ENCODE measurements at places on chromosomes 16 and 17.

- no peak for DNase-seq
Measured at GRCh38 chr17:16286947-16287562, 66.2 kb downstream of the CENPV start.

DNA sequence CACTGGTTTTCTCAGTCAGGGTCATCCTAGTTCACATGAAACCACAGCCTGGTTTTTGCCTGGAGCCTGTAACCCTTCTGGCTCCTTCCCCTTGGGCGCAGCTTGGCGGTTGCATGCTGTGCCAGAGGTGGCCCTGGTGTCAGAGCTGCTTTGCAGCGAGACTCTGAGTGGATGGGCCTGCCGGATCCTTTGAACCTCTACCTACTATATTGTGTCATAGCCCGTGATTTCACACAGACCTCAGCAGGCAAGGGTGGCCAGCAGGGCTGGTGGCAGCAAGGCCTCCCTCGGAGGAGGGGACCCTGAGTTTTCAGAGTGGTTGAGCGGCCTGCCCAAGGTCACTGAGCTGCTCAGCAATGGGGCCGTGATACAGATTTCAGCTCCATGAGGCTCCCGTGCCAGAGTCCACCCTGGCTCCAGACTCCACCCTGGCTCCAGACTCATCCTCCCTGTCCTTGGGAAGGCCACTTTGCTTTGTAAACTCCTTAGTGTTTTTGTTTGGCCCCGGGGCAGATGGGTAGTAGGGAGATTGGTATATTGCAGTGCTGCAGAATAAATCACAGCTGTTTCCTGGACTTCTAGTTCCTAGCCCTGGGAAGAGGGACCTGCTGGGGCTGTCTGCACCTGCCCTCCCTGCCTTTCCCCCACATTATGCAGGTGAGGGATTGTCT is 9.7 kb downstream of the MPRIP start:
- no peak for DNase-seq

GRCh38 chr16:50967827-50968612 is 183.1 kb downstream of the SALL1 start:
- DNase-seq: no peak

- no peak for DNase-seq
Measured at GRCh38 chr16:14356064-14356463, 274.0 kb downstream of the PARN start.

DNA sequence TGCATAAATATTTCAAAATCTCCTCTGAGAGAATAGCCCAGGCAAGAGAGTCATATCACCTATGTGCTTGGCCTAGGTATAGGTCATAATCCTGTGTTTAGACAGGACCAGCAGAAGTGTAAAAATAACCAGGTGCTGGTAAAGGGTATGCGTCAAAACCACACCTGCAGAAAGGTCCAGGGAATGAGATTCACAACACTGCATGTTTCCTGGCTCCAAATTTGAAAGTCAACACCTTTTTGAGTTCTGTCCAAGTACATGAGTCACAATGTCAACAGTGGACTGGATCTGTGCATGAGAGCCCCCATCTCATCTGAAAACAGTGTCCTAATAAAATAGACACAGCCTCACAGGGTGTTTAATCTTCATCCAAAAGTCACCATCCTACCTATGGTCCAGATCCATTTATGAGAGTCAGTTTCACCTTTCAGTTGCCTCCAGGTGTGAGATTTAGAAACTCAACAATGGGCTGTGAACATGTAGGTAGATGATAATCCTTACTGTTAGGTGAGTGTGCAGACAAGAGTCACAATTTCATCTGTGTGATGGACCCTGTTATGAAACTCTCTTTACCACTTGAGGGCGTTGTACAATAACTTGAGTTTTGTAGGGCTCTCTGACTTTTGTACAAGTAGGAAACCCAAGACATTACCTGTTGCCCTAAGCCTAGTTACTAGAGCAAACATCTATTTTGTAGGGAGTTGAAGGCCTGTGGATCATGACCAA is 2100.7 kb downstream of the TP53TG3F start:
- DNase-seq: no peak

- DNase-seq: no peak
Measured at GRCh38 chr17:74992223-74992622, 4.8 kb downstream of the CDR2L start.

- DNase-seq: no peak
Measured at GRCh38 chr16:62194828-62195227, 158.6 kb upstream of the CDH8 start.

GRCh38 chr16:56252835-56253234 is 61.5 kb downstream of the GNAO1 start:
- no peak for DNase-seq

GRCh38 chr17:50102164-50102991 is 7.2 kb downstream of the PDK2 start:
- DNase-seq: no peak

DNA sequence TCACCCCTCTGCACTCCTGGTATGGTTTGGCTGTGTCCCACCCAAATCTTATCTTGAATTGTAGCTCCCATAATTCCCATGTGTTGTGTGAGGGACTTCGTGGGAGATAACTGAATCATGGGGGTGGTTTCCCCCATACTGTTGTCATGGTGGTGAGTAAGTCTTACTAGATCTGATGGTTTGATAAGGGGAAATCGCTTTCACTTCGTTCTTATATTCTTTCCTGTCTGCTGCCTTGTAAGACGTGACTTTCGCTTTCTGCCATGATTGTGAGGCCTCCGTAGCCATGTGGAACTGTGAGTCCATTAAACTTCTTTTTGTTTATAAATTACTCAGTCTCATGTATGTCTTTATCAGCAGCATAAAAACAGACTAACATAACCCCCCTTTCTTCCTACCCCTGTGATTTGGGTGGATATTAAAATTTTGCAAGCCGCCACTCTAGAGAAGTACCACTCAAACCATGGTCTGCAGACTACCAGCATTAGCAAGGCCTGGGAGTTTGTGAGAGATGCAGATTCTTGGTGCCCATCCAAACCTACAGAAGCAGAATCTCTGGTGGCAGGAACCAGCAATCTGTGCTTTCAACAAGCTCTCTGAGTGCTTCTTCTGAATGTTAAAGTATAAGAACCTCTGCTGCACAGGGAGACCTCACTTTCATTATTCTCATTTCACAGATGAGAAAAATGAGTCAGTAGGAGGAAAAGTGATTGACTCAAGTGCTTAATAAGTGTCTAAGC is 999.5 kb upstream of the EEF2KMT start:
- DNase-seq: no peak

GRCh38 chr17:49577650-49577934 is 1.9 kb downstream of the NXPH3 start:
- DNase-seq: no peak

DNA sequence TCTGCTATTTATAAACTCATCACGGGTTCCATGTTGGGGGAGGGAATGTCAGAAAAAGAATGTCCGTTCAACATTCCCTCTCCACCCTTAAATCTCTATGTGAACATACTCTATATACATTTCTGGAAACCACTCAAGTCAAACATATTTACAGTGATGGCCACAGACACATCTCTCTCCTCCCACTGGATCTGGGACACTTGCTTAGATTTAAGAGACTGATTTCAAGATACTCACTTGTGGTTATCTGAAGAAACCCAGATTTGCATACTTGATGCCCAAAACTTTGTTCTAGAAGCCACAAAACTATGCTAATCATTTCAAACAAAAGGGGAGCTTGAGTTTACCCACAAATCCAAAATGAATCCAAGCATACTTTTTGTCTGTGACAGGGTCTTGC is 182.9 kb upstream of the SOX9 start:
- no peak for DNase-seq

GRCh38 chr16:12496186-12496585 is 307.5 kb downstream of the CPPED1 start:
- DNase-seq: no peak

DNA sequence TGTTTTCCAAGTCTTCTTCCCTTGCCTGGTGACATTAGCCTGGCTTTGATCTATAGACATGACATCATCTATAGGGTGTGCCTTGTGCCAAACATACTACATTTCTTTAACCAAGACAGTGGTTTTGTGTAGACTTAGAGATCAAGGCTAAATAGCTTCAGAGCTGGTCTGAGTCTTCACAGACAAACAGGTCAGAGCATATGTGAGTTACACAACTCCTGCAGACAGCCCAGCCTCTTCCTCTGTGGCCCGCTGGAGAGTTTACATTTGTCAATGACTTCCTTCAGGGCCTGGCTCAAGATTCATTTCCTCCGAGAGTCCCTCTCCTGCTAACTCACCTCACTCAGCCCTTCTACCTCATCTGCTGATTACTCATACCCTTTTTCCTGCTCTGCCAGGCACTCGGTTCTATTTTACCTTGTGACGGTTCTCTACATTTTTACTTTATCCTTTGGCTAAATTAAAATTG is 73.1 kb upstream of the TANC2 start:
- peak; percentile 1 for DNase-seq

GRCh38 chr17:42135664-42136653 is 13.4 kb downstream of the HSPB9 start:
- DNase-seq: no peak

GRCh38 chr17:3979290-3979611 is 15.0 kb upstream of the ATP2A3 start:
- DNase-seq: no peak

DNA sequence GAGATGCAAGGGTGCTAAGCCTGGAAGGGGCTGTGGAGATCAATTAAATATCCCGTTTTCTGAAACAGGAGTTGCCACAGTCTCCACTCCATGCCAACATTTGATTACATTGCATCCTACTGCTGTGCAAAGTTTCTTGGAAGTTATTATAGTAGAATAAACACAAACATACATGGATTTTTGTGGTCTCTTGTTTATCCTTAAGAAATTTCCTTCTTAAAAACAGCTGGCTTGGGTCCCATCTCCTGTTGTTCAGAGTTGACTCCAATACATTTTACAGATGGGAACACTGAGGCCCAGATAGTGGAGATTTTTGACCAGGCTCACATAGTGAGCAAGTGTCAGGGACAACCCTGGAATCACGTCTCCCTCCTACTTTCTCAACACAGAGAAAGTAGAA is 124.0 kb upstream of the ADAMTS18 start:
- DNase-seq: no peak

DNA sequence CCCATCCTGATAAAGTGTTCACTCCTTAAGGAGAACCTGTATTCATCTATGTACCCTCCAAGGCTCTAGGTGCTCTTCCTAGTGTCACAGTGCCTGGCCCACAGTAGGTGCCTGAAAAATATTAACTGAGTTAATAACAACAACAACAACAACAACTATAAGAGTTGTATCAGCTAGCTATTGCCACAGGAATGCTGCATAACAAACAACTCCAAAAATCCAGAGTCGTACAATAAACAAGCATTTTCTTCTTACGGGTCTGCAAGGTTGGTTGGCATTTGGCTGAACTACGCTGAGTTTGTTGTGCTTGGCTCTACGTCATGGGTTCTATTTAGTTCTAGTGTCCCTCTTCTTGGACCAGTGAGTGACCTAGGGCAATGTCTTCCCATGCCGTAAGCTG is 29.2 kb downstream of the TMC5 start:
- no peak for DNase-seq

- DNase-seq: no peak
Measured at GRCh38 chr16:88374736-88375135, 8.0 kb upstream of the ZNF469 start.

- no peak for DNase-seq
Measured at GRCh38 chr17:31697838-31698237, 161.2 kb downstream of the COPRS start.
